ENCODE measurements at places on chromosomes 12 and 14. TPM values are rescaled to one million over a fixed set of nuclear protein-coding genes. Genes with fewer than 3 reads are reported as not detected.

GRCh38 chr12:30152705-30153104, 369.0 kb upstream of the TMTC1 start:
- no peak for DNase-seq

DNA sequence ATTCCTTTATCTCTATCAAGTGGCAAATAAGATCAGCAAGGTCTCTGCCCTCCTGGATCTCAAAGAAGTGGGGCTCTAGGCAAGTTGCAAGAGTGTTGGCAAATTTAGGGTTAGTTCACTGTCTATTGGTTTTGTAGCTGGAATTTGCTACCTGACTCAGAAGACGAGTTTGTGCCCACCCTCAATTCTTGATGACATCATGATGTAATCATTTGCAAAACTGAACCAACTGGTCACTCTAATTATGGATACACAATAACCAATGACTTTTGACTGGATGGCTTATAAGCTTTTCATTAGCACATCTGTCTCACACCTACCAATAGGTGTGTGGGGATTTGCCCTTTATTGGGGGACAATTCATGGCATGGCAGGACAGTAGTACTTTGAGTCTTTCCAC, 4.6 kb downstream of the TMEM233 start:
- DNase-seq = no peak

DNA sequence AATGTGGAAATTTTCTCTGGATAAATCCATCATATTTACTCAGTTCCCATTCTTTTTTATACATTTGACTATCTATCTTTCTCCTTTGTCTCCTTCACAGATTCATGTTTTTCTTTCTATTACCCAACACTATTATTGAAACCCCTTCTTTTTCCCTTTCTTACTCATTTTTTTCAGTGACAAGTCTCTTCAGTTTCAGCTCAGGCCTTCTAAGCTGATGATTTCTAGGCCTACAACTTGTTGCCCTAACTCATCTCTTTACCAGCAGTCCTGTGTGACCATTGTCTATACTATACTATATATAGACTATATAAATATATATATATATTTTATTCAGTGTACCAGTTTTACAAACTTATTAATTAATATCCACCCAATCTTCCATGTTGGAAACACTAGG, 31.8 kb downstream of the SLC16A7 start:
- DNase-seq = no peak

DNA sequence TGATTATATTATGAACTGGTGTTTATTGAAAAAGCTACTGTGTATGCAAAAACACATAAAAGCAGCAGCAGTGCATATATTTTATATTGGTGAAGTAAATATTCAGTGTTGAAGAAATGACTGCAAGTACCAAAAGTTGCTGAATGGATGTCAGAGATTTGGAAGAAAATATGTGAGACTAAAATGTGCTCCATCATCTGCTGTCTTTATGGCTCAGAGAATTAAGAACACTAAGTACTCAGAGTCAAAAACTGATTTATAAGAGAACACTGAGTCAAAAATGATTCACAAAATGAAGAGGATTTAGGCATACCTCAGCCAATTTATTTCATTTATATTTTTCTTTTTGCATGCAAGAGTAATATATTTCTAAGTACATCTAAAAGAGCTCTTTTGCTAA, 86.3 kb upstream of the PDZRN4 start:
- DNase-seq = no peak

DNA sequence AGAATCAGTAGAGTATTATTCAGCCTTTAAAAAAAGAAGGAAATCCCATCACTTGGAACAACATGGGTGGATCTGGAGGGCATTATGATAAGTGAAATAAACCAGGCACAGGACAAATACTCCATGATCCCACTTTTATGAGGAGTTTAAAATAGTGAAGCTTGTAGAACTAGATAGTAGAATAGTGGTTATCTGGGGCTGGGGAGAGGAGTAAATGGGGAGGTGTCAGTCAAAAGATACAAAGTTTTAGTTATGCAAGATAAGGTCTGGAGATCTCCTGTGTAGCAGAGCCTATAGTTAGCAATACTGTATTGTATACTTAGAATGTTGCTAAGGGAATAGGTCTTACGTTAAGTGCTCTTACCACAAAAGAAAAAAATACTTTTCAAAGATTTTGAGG, 64.9 kb downstream of the RIC8B start:
- DNase-seq = no peak

DNA sequence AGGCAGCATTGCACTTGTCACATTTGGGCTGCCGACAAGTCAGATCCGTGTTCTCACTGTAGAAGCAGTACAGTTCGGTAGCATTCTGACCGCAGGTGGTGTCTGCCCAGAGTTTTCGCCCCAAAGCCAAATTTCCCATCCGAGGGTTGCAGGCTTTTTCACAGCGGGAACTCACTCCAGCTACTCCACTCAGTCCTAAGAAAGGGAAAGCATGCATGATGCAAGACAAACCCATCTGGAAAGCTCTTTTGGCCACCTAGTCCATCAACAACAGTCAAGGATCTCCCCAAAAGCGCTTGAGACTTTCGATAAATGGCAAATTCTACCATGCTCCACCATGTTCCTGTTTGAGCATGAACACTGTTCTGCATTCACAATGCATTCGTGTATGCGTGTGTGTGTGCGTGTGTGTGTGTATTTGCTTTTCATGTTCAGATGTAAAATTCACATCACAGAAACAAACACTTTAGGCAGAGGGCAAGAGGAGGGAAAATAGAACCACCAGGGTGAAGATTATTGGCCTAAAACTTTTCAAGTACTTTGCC, 3.2 kb downstream of the NTN4 start:
- no peak for DNase-seq

GRCh38 chr14:75125617-75126016, 1.2 kb downstream of the NEK9 start:
- DNase-seq = no peak

DNA sequence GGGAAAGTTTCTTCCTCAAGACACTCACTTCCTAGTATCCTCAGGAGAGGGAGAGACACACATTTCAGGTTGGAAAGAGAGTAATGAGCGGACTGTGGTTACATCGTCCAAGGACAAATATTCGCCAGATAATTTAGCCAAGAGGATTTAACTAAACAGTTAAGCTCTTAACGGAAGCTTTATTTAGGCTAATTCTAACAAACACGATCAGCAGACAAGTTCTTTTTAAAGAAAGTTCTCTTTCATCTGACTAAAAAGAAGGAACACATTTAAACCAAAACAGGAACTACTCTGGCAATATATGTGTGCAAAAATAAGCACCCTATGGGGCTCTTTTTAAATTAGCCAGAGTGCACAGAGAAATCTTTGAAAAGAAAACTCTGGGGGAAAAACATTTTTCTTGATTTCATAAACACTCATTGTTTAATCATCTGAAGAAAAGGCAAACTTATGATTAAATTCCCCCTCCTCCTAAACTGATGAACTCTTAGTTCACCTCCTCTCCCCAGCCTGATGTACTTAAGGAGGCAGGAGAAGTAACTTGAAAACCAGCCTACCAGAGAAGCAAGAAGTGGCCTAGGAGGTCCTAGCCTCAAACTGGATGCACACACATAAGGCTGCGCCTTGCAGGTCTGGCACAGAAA, 13.3 kb upstream of the BTG1 start:
- no peak for DNase-seq

DNA sequence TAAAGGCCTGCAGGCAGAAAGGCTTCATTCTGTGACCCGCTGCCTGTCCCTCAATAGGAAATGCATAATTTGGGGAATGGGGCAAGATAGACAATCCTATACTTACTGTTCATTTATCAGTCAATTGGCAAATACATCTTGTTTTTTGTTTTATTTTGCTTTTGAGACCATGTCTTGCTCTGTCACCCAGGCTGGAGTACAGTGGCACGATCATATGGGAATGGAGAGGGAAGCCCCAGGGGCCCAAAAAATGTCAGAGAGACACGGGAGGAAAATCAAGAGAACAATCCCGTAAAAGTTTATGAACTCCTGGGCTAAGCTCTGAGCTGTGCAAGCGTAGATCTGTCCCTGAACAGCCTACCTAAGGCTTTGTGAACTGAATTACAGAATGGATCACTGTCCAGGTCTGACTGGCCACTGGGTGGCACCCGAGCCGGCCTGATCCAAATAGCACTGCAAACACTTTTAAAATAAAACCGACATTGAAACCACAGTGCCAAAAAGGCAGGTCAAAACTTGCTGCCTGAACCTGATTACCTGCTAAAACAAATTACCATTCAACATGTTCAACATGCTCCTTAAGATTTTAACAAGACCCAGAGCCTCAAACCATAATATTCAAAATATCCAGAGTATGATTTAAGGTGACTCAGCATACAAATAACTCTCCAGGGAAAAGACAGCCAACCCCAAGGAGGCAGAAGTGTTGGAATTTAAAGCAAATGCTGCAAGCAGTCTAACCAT, 11.8 kb downstream of the COPS7A start:
- peak; percentile 54 for DNase-seq

DNA sequence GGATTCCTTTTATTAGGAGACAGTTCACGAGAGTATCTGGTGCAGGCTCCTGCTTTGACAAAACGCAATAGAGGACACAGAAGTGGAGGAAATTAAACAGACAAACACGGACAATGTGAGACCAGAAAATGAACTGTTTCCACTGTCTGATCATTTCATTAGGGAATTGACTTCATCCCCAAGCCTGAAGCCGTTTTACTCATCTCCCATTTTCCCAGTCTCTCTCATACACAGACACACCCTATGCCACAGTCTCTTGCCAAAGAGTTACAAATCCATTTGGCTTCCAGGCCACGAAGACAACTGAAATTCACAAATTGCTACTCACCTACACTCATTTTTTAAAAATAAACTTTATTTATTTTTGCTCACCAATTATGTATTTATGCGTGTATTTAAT, 1087.8 kb upstream of the TMEM132C start:
- no peak for DNase-seq

- DNase-seq = no peak
These were observed 86.0 kb downstream of the TPH2 start for GRCh38 chr12:72024613-72025012.

DNA sequence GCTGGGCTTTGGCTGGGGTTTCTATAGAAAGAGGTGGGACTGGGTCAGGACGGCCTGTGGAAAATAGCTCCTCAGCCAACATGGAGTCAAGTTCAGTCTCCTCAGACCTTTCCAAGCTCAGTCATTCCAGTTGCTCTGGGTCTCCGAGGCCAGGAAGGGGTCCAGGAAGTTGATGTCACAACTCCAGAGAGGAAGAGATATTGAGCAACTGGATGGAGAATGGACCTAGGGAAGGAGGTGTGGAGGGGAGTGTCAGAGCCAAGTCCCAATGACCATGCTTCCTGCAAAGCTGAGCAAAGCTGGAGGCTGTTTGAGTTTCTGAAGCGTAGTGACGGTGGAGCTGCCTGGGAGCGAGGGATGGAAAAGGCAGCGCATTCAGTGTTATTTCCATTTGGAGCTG, 86.1 kb downstream of the SLC24A4 start:
- DNase-seq = peak; percentile 34

GRCh38 chr12:88763536-88764100, 183.3 kb upstream of the KITLG start:
- DNase-seq = no peak

MYBPC1 gene
- 0.91 TPM for total RNA-seq

LRRC10 gene
- total RNA-seq = 15.2 TPM

All from heart left ventricle (tissue), 16 donors.